NCI-H1436 treated with DMSO at 0.1 percent for 48 hours (cell line): ENCODE measurements at places on chromosomes 13 and 19.

DNA sequence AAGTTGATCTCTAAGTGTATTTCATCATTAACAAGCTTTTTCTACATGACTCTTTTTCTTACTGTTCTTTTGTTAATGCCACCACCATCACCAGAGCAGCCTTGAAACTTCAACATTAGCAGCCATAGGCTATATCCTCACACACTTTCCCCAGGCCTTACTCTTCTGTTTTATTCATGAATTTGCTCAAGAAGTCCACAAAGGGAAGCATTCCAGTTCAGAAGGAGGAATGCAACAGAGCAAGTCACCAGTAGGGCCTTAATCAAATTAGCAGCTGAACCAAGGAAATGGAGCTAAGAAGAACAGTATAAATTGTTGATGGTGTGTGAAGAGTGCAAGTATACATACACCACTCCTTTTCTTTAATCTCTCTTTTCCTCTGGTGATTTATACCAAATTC is 223.1 kb downstream of the NBEA start:
- no peak for DNase-seq

GRCh38 chr19:18478545-18479311 is 40.8 kb upstream of the ISYNA1 start:
- DNase-seq: no peak

DNA sequence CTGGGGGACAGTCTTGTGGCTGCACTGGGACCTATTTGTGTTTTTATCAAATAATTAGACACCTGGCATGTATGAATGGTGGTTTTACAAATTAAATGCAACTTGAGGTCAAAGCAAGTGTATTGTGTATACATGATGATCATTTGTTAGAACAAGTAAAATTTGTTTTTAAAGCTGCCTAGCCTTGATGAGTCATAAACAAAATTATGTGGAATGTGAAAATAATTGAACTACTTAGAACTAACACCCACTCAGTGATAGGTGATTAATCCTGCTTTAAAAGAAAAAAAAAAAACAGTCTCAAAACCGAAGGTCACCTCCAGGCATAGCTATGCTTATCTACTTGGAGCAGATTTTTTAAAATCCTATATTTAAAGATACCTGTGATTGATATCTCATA is 770.3 kb upstream of the SLITRK5 start:
- DNase-seq: no peak

DNA sequence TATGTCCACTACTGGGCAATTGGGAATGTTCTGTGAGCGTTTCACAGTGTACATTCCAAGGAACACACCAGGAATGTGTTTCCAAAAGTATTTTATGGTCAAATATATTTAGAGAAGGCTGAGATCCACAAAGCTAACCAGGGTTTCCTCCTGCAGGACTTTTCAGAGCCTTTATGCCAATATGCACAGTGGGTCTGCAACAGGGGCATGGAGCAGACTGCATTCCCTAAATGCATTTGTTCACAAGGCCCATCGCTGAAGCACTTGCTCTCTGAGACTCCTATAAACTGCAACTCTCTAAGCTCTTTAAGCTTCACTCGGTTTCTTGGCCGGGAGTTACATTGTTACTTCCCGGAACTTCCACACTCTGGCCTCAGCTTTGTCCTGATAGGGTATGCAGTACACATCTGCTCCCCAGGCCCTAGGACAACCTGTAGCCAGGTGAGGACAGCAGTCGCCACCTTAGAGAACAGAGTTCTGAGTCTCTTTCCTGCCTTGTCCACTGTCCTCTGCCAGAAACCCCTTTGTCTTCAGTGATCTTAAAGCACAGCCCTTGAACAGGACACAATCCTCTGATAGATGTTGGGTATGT is 33.5 kb downstream of the FBN3 start:
- no peak for DNase-seq

DNA sequence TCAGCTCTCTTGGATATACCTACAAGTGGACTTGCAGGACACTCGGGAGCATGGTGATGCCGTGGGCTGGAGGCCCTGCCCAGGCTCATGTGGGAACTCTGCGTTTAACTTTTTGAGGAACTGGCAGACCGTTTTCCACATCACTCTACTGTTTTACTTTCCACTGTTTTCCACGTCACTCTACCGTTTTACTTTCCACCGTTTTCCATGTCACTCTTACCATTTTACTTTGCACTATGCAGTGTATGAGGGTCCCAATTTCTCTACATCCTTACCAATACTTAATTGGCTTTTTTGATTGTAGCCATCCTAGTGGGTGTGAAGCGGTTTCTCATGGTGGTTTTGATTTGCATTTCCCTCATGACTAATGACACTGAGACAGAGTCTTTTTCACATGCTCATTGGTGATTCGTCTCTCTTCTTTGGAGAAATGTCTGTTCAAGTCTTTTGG is 40.5 kb downstream of the GATAD2A start:
- no peak for DNase-seq

GRCh38 chr13:108950333-108951010 is 321.1 kb downstream of the MYO16 start:
- no peak for DNase-seq

DNA sequence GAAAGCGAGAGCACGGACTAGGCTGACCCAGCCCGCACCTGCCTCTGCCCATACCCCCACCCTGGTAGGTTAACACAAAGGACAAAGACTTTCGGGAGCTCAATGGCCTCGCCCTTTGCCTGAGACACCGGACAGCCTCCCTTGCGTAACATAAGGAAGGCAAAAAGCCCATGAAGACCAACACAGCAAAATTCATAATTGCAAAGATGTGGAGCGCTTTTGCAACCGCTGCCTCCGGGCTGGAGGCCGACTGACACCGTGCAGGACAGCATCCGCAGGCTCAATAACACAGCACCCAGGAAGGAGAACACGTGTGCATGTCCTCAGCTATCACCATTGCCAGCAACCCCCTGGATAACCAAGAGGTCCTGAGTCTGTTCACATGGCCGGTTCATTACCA is 15.4 kb downstream of the LILRA1 start:
- DNase-seq: no peak

DNA sequence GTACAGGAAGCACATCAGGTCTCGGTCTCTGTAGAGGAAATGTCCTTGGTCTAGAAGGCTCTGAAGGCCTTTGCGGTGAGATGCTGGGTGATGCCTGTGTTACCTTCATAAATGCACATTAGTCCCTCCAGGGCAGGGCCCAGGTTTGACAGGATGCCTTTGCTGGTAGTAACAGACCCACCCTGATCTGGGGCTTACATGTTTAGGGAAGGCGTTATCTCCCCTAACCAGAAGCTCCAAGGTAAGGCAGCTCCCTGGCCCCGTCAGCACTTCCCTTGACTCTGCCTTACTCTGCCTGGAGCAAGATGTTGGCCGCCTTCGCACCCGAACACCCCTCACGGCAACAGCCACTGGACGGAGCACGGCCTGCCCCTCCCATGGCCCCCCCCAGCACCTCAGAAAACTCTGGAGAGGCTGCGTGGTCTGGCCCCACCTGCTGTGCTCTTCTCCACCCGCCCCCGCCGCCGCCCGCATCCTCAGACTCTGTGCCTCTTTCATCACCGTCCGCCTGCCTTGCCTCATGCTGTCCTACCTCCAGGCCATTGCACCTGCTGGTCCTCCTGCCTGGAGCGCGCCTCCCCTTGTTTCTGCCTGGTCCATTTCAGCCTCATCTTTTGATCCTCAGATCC is 9.1 kb downstream of the AP2A1 start:
- no peak for DNase-seq

GRCh38 chr13:62085337-62086229 is 669.9 kb upstream of the PCDH20 start:
- no peak for DNase-seq

GRCh38 chr13:44726214-44726613 is 150.1 kb upstream of the TSC22D1 start:
- no peak for DNase-seq

DNA sequence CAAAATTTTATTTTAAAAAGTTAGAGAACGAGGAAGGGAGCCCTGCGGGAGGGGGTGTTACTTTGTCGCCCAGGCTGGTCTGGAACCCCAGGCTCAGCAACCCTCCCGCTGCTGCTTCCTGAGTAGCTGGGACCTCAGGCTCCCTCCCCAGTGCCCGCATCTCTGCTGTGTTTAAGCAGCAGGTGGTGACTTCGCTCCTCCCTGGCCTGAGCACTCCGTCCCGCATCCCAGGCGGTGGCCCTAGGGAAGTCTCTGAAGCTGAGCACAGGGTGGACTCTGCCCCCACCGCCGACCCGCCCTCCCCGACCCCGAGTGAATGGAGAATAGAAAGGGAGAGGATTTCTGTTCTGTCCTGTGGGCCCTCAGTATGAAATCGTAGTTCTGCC is 30.5 kb downstream of the ZNF701 start:
- no peak for DNase-seq

- DNase-seq: no peak
Measured at GRCh38 chr13:103287659-103288058, 221.4 kb upstream of the SLC10A2 start.

DNA sequence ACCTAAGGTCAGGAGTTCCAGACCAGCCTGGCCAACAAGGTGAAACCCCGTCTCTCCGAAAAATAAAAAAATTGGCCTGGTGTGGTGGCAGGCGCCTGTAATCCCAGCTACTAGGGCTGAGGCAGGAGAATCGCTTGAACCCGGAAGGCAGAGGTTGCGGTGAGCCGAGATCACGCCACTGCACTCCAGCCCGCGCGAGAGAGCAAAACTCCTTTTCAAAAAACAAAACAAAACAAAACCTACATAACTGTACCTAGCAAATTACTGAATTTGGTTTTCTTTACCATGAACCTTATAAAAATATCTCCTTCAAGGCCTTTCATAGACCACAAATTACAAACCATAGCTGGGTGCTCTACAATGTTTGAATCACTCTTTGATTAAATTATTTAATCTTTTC is 760 bp downstream of the ZNF91 start:
- no peak for DNase-seq

DNA sequence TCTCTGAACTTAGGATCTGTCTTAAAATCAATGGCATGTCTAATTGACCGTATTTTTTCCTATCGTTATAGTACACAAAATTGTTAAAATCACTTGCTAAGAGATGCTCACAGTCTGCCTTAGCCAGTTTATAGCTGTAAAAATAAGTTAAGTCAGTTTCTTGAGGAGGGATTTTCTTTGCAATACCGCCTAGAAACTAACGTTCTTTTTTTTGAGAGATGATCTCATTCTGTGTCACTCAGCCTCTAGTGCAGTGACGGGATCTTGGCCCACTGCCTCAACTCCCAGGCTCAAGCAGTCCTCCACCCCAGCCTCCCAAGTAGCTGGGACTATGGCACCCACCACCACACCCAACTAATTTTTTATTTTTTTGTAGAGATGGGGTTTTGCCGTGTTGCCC is 4.4 kb downstream of the CKAP2 start:
- no peak for DNase-seq

DNA sequence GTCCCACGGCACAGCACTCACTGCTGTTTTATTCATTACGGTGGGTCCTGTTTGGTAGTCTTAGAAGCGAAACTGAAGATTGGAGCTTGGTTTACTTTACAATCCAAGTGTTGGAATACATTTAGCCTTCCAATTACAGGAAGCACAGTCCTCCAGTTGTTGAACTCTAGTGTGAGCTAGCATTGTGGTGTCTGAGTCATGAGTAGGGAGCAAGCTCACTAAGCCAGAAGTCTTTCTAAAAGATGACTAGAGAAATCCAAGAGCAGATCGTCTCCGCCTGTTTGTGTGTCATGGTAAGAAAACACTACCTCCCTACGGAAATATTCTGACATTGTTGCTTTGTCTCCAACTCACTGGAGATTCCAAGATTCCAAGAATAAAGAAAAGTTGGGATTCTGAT is 10.1 kb upstream of the SHISA2 start:
- no peak for DNase-seq

- DNase-seq: no peak
Measured at GRCh38 chr13:79267560-79267959, 138.5 kb downstream of the RBM26 start.

DNA sequence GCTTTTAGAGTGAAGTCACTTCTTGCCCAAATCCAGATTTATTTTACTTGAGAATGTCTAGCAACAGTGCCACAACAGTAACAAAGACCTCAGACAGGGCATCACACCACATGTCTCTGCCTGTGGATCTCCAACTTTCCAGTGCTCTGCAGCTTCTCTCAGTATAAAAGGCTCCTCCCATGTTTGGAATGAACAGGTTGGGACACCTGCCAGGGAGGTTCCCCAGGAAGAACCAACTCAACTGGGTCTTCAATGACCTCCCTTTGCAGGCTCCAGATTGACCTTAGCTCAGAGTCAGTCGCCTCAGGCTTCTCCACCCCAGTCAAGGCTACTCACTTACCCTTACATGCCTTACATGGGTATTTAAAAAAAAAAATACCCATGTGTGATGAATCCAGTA is 3.4 kb downstream of the ZNF823 start:
- no peak for DNase-seq

DNA sequence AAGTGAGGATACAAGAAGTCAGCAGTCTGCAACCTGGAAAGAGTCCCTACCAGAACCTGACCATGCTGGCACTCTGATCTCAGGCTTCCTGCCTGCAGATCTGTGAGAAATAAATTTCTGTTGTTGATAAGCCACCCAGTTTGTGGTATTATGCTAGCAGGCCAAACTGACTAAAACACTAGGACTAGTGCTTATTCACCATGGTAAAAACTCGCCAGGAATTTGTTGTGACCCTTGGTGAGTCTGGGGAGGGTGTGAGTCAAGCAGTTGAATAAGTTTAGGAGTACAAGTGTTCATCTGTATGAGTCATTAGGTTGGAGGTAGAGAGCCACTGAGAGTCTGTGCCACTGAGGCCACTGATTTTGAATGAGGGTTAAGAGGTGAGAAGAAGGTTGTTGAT is 3.6 kb downstream of the ZIK1 start:
- DNase-seq: no peak

DNA sequence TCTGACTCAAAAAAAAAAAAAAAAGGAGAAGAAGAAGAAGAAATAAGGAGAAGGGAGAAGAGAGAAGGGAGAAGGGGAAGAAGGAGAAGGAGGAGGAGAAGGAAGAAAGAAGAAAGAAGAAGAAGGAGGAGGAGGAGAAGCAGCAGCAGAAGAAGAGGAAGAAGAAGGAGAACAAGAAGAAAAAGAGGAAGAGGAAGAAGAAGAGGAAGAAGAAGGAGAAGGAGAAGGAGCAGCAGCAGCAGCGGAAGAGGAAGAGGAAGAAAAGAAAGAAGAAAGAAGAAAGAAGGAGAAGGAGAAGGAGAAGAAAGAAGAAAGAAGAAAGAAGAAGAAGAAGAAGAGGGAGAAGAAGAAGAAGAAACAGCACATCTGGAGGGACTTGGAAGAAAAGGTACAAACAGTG is 4.1 kb upstream of the CNN1 start:
- DNase-seq: no peak

DNA sequence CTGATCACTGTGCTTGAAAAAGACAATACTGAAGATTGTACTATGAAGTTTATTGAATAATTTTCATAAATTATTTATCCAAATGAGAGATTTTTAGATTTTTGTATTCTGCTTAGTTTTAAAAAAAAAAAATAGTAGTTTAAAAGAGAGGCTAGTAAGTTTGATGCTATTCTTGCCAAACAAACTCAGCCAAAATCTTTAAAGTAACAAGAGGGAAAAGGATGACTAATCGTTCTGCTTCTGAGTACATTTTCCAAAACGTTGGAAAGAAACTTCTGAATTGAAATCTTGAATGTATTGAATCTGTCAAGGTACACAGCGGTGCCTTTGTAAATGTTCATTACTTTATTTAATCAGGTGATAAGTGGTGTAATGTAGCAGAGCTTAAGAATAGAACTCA is 34.4 kb downstream of the NUP58 start:
- DNase-seq: no peak

GRCh38 chr19:13015361-13016223 is 20.3 kb downstream of the NFIX start:
- no peak for DNase-seq

- no peak for DNase-seq
Measured at GRCh38 chr13:75151081-75151643, 330.8 kb downstream of the TBC1D4 start.
